Pancreas (tissue), 10 donors: ENCODE measurements at places on chromosomes 6 and 20.

DNA sequence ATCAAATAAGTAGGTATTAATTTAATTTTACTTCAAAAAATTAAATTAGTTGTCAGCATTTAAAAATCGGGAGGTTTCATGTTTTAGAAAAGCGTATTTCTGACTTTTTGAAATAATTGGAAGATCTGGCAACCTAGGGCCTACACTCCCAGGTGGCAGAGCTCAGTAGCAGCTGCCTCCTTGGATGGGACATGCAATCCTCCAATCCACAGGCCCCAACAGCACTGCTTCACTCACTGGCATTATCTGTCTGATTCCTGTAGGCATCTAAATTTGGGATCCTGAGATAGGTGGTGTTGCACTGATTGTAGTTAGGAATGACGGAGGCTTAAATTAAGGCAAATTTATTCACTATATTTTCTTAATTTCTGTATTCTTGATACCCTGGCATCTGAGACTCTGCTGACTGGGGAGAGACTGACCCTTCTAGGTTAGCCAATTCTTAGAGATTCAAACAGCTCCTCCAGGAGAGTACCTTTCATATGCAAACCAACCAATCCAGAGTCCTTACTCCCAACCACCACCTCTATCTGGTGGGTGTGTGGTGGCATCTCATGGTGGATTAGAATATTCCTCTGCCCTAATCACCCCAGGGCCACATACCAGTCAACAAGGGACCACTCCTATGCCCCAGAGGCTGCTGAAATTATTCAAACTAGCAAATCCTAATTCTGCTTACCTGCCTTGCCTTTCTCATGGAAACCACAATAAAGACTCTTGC is 146.6 kb upstream of the GLP1R start:
- no peak for DNase-seq

GRCh38 chr6:25025248-25025918 is 89.6 kb upstream of the RIPOR2 start:
- no peak for DNase-seq

DNA sequence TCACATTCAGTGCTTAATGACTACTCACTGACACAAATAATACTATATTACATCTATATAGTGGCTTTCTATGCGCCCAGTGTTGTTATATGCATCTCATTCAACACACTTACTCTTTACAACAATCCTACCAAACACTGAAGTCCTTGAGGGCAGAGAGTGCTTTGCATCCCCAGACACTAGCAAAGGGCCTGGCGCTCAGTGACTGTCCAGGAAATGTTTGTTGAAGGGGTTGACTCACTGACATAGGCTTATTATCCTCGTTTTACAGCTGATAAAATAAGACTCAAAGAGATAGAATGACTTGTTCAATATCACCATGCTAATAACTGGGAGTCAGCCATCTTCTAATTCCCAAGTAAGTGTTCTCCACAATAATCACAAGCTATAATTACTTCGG is 163.3 kb downstream of the ARHGAP18 start:
- no peak for DNase-seq

GRCh38 chr20:49981218-49982071 is 1.3 kb upstream of the SNAI1 start:
- no peak for DNase-seq

- no peak for DNase-seq
Observed at GRCh38 chr6:39225946-39226437, 3.3 kb downstream of the KCNK5 start.

GRCh38 chr6:13012977-13013680 is 296.6 kb downstream of the PHACTR1 start:
- peak; percentile 79 for DNase-seq

- DNase-seq: no peak
Observed at GRCh38 chr6:107636486-107636885, 146.6 kb downstream of the SOBP start.

DNA sequence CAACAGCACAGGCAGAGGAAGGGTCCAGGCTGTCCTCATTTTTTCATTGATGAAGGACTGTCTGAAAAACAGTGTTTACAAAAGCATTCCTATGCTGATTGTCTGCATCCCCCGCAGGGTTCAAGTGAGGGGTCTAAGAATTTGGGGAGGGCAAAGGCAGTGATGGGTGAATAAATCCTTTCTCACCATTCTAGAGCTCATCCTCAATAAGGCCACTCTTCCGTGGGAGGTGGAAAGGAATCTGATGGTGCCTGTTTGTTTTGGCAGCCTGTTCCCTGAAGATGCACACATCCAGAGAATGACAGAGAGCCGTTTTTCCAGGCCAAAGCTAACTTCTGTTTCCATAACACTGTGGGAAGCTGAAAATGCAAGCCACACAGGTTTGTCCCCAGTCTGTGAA is 164.5 kb downstream of the MOXD1 start:
- DNase-seq: no peak

DNA sequence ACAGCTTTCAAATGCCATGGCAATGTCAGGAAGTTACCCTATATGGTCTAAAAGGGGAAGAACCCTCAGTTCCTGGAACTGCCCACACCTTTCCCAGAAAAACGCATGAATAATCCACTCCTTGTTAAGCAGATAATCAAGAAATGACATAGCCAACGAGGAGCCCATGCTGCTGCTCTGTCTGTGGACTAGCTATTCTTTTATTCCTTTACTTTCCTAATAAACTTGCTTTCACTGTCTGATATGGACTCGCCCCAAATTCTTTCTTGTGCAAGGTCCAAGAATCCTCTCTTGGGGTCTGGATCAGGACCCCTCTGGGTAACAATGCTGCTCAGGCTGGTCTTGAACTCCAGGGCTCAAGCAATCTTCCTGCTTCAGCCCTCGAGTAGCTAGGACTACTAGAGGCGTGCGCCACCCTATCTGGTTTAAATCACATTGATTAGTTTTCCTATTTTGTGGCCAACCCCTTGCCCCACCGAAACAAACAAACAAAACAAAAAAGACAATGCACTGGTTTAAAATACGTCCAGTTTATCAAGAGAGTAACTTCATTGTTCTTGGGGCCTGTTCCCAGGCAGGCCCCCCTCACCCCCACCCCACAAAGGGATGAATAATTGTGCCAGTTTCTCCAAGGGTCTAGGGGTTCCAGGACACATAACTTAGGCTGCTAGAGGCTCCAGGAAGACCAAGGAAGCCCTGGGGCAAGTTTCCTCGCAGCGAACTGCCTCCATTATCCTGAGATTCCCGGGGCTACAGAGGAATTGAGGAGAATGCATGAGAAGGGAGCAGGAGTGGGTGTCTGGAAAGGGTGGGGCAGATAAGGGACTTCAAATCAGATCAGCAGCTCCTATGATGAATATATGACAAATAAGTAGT is 10.1 kb upstream of the AKAP12 start:
- DNase-seq: no peak

- DNase-seq: no peak
Observed at GRCh38 chr6:14775528-14775927, 470.3 kb upstream of the JARID2 start.

DNA sequence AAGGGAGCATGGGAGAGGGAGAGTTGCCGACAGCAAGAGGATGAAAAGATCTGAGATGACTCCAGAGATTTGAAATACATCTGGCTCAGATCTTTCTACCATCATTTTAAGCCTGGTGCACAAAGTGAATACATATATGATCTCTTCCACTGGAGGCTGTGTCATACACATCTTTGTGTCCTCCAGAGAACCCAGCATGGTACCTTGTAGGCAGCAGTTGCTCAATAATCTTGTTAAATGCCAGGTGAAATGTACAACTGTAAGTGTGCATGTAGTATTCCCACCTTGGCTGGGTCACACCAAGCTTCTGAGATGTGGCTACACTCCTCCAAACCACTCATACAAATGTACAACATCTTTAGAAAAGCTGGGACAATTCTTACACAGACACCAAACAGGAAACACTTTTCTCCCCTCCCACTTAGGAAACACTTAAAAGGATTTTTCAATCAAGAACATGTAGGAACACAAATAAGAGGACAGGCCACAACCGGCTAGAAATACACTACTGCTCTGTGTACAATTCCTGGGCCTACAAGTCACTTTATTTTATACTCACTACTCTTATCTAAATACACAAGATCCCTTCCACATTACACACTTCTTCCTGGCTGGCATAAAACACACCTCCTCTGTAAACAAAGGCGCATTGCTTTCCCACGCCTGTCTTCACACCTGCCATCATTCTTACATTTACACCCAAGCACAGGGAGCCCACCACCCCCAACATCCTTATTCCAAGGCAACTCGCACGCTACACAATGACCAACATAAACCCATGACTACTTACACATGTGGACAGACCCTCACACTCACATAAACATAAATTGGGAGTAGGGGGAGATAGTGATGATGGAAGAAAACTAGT is 3.8 kb upstream of the IER3 start:
- no peak for DNase-seq

DNA sequence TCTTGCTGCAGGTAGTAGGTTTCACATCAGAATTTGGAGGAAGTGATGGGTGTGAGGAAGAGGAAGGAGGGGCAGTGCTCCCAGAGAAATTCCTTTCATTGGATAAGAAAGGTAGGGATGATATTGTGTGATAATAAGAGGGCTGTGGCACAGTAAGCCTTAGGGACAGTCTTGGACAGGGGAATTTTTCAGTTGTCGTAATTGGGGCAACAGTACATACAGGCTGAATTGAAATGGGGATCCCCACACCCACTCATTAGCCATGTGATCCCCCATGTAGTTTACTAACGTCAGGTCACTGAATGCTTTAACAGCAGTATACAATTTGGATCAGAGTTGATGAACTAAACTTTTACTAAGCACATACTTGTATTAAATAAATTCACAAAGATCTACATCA is 79.4 kb downstream of the FOXO3 start:
- no peak for DNase-seq

DNA sequence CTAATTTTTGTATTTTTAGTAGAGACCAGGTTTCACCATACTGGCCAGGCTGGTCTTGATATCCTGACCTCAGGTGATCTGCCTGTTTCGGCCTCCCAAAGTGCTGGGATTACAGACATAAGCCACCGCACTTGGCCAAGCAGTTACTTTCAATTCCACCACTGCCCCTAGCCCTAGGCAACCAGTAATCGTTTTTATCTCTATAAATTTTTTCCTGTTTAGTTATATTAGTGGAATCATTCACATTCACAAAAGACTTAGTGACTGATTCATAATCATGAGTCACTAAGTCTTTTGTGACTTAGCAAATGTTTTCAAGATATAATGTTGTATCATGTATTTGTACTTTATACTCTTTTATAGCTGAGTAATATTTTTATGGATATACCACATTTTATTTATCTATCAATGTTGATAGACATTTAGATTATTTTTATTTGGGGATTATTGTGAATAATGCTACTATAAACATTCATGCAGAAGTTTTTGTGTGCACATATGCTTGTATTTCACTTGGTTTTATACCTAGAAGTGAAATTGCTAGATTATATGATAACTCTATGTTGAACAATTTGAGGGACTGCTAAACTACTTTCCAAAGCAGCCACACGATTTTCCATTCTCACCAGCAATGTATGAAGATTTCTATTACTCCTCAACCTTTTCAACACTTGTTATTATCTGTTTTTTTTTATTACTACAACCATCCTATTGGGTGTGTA is 421.4 kb upstream of the ID4 start:
- no peak for DNase-seq

DNA sequence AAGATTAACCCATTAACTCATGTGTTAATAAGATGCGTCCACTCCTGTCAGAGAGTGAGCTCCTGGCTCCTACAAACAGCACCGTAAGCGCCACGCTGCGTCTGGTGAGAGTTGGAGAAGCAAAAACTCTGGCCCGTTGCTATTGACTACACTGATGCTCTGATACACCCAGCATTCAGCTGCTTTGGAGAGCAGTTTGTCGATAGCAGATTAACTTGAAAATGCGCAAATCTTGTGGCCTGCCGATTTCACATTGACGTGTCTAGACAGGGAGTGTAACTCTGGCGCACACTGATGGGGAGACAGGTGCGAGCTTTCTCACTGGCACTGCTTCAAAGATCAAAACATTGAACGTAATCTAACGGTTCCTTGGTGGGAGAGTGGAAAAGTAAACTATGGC is 151.7 kb upstream of the RPS6KA2 start:
- DNase-seq: peak; percentile 51

DNA sequence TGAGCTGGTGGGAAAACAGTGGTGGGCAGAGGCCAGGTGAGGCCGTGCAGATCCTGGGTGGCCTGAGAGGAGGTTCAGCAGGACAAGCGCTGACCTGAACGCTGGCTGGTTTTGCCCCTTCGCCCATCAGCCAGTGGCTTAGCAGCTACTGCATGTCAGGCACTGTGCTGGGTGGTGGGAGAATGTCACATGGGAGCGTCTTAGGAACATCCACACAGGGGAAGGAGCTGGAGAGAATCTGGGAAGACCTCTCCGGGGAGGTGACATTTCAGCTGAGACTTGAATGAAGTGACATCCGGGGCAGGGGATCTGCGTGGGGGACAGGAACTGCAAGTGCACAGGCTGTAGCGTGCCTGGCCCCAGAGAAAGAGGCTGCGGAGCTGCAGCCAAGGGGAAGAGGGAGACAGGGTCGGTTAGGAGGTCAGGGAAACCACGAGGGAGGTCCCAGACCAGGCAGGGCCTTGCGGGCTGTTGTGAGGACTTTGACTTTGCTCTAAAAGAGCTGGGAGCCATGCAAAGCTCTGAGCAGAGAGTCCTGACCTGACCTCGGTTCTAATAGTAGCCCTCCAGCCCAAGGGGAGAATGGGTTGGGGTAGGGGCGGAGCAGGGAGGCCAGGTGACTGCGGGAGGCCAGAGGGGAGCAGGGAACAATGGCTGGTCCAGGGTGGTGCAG is 156.8 kb upstream of the PTPN1 start:
- no peak for DNase-seq

DNA sequence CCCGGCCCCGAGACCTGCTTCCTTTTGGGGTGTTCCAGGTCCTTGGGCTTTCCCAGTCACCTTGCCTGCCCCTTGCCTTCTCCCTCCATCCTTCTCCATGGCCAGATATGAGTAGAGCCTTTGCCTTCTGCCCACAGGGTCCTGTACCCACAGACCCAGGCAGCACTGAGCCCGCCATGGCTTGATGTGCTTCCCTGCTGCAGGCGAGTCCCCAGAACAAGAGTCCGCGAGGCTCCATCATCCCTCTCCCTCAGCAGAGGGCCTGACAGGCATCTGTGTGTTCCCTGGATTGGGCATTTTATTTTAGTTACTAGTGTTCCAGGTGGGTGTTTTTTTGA is 21.9 kb downstream of the PYGB start:
- no peak for DNase-seq
